Lung (tissue), 17 donors: ENCODE measurements at places on chromosomes 2 and 18. TPM values are rescaled to one million over a fixed set of nuclear protein-coding genes. Genes with fewer than 3 reads are reported as not detected.

Gene ACTG2
- 55.7 TPM for polyA plus RNA-seq

DNA sequence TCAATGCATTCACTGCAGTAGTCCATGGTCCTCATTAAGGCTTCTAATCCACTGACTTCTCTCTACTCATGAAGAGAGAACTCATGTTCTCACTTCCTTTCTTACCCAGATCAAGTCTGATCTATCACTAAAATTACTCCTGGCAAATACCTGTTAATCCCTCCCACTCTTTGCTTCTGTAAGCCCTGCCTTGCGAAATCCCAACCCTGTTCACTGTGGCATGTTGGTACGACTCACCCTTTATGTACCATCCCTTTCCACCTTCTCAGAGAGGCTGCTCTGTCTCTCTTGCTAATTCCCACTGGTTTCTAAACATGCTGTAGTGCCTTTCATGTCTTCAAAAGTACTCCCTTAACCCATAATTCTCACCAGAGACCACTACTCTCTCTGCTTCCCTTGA lies 272.2 kb upstream of the ACVR2A start:
- H3K36me3 ChIP-seq = no peaks in the 10 kb centered on the region
- no peak for DNase-seq
- no peak overlapping the region for H3K27ac ChIP-seq
- H3K27me3 ChIP-seq = no peaks in the 10 kb centered on the region

Gene DYNAP
- polyA plus RNA-seq = not detected

Gene SLC9A2
- polyA plus RNA-seq = 0.09 TPM

- H3K27ac ChIP-seq = no peak overlapping the region
- H3K4me3 ChIP-seq = no peak overlapping the region
- no peaks in the 10 kb centered on the region for H3K36me3 ChIP-seq
- no peak for DNase-seq
- peaks cover 33% of the 10 kb centered on the region for H3K4me1 ChIP-seq
These were observed 335.1 kb downstream of the SETBP1 start for GRCh38 chr18:45015788-45016128.

DNA sequence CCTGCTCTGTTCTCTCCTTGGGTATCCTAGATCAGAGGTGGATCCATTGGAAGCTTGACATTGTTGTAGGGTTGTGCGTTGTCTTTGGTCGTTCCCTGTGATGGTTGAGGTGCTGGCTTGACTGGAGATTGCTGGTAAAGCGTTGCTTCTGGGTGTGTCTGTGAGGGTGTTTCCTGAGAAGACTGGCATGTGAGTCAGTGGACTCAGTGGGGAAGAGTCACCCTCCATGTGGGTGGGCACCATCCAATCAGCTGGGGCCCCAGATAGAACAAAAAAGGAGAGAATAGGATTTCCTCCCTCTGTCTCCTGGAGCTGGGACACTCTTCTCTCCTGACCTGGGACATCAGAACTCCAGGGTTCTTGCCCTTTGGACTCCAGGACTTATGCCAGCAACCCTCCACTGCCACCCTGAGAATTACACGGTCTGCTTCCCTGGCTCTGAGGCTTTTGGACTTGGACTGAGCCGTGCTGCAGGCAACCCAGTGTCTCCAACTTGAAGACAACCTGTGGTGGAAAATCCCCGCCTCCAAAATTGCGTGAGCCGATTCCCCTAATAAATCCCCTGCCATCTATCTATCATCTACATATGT lies 14.8 kb upstream of the REEP1 start:
- no peaks in the 10 kb centered on the region for H3K36me3 ChIP-seq
- H3K4me1 ChIP-seq = no peaks in the 10 kb centered on the region
- H3K4me3 ChIP-seq = no peak overlapping the region
- DNase-seq = no peak
- H3K27me3 ChIP-seq = no peaks in the 10 kb centered on the region

DNA sequence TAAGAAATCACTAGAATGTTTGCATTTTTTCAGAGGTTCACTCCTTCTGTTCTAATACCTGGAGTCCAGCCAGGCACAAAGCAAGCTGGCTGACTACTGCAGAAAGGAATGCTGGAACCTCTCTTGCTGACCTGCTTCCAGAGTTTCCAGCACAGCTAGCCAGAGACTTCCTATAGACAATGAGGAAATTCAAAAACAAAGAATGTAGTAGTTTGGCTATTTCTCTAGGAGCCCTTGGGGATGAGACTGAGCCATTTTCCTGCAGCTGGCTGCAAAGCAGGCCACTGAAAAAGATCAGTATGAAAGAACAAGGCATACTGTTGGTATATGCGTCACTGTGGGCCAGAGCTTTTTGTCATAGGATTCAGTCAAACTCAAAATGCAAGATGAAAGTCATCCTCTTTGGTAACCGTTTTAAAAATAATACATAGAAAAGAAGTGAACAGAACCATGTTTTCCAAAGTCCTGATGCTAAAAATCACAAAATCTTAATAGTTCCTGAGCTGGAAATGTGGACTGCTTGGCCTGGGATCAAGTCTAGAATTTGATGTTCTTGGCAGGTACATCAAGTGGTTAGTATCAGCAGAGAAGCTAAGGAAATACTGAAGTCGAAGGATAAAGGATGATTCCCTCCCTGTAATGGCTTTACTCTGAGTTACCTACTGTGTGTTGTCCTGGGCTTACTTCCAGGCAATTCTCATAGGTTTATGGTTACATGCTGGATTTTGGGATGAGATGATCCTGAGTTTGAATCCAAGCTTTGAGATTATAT lies 9.0 kb upstream of the DSEL start:
- no peak overlapping the region for H3K4me3 ChIP-seq
- H3K27me3 ChIP-seq = no peaks in the 10 kb centered on the region
- H3K4me1 ChIP-seq = peaks cover 6% of the 10 kb centered on the region
- H3K36me3 ChIP-seq = no peaks in the 10 kb centered on the region
- peak; percentile 84 for DNase-seq

DNA sequence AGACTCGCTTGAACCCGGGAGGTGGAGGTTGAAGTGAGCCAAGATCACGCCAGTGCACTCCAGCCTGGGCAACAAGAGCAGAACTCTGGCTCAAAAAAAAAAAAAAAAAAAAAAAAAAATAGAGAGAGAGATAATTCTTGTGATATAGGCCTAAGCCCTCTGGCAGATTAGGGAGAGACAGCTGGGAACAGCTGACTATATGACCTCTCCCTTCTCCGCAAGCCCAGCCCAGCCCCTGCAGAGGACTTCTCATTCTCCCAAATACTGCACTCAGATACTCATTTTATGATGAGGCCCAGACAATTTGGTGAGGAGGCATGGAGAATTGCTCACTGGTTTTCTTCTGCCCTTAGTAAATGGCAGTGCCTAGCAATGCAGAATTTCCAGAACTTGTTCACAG lies 262.0 kb downstream of the HAUS1 start:
- H3K4me1 ChIP-seq = no peaks in the 10 kb centered on the region
- peak; percentile 62 for DNase-seq
- no peak overlapping the region for H3K4me3 ChIP-seq
- no peak overlapping the region for H3K27ac ChIP-seq

Gene BCL2
- 1.5 TPM for polyA plus RNA-seq

GRCh38 chr2:175062787-175063585 lies 57.8 kb upstream of the CHN1 start:
- H3K27me3 ChIP-seq = no peaks in the 10 kb centered on the region
- H3K4me3 ChIP-seq = no peak overlapping the region
- H3K36me3 ChIP-seq = peaks cover 6% of the 10 kb centered on the region
- no peak overlapping the region for H3K27ac ChIP-seq
